Daoy (cell line): ENCODE measurements at places on chromosomes 1 and 21.
A peak's percentile ranks its signal among the peaks of the same experiment; 100 is the strongest.

- DNase-seq, result no peak
Observed at GRCh38 chr1:246544001-246544400, 22.1 kb downstream of the TFB2M start.

DNA sequence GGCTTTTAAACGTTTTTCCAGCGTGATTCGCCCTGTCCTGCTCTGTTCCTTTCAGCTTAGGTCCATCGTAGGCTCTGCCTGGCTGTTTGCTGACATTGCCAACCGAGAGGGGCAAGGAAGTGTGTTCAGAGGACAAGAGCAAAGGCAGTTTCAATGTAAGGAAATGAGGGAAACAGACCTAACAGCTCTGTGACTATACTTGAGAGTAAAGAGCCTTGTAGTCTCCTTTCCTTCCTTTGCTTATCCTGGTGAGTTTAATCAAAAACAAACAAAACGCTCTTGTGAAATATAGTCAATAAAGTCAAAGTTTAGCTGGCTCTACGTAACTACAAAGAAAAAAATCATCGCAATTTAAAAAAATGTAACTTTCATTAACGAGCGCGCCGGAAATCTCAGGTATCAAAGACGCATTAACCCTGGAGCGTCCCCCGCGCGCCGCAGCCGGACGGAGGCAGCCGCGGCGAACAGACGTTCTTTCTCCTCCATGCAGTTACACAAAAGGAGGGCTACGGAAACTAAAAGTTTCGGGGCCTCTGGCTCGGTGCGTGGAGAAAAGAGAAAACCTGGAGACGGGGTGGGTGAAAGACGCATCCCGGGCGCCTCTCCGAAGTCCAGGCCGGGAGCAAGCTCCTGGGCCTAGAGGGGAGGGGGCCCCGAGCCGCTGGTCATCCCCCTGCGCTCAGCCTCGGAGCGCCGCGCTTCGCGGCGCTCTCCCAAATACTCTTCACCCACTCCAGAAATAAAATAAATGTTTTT lies 617 bp upstream of the ADGRL2 start:
- DNase-seq, result peak; percentile 80

DNA sequence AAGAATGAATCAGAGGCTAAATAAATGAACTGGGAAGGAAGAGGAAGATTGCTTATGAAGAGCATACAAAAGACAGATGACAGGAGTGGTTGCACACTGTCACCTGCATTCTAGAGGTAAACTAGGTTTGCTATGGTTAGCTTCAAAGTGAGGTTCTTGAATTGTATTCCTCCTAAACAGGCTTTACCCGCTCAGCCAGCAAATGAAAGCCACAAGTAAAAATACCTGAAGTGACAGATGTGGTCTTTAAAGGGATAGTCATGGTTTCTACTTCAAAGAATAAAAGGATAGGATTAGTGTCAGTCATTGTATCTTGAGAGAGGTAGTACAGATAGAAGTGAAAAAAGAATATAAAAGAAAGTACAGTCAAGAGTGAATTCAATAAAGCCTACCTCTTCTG lies 32.4 kb upstream of the PRDX6 start:
- no peak for DNase-seq

- no peak for DNase-seq
Observed at GRCh38 chr1:68800182-68800581, 303.3 kb upstream of the DEPDC1 start.

GRCh38 chr21:44907225-44907965 lies 13.3 kb downstream of the ITGB2 start:
- no peak for DNase-seq

DNA sequence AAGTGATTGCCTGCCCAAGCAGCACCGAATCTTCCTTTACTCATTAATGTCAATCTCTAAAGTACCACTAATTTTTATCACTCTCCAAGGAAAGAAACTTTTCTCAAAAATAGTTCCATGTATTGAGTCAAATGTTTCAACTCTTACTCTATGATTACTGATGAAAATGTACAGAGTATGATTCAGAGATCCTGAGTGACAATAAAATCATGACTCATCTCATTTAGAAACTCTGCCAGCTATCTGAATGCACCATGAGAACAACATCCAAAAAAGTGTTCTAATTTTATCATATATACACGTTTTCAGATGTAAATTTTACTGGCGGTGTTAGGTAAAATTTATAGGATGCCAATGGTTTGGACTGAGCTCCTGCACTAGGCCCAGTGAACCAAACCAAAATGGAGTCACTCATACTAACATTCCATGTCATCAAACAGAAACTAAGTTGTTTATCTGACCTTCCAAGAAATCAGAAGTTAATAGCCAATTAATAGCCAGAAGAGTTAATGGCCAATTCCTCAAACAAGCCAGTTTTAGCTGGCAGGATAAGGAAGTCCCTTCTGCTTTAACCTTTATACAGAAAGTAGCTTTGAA lies 22.6 kb downstream of the PLPPR5 start:
- DNase-seq, result peak; percentile 12

DNA sequence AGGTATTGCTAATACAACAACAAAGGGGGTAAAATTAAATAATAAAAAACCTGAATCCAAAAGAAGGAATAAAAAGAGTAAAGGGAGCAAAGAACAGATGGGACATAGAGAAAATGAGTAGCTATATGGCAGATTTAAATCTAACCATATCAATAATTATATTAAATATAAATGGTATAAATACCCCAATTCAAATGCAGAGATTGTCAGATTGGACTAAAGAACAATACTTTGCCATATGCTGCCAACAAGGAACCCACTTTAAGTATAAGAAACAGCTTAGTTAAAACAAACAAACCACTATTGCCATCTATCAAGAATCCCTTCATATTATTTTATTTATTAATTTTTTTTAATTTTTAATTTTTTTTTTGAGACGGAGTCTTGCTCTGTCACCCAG lies 86.8 kb downstream of the MT1HL1 start:
- no peak for DNase-seq

- DNase-seq, result no peak
Observed at GRCh38 chr1:106406114-106406513, 650.4 kb upstream of the PRMT6 start.

GRCh38 chr1:183925947-183926346 lies 111.6 kb downstream of the COLGALT2 start:
- no peak for DNase-seq

- DNase-seq, result no peak
Observed at GRCh38 chr1:206798384-206798996, 26.2 kb upstream of the IL10 start.

- no peak for DNase-seq
Observed at GRCh38 chr1:205217418-205217817, 5.9 kb upstream of the DSTYK start.

- no peak for DNase-seq
Observed at GRCh38 chr1:156922986-156923669, 2.7 kb downstream of the LRRC71 start.

DNA sequence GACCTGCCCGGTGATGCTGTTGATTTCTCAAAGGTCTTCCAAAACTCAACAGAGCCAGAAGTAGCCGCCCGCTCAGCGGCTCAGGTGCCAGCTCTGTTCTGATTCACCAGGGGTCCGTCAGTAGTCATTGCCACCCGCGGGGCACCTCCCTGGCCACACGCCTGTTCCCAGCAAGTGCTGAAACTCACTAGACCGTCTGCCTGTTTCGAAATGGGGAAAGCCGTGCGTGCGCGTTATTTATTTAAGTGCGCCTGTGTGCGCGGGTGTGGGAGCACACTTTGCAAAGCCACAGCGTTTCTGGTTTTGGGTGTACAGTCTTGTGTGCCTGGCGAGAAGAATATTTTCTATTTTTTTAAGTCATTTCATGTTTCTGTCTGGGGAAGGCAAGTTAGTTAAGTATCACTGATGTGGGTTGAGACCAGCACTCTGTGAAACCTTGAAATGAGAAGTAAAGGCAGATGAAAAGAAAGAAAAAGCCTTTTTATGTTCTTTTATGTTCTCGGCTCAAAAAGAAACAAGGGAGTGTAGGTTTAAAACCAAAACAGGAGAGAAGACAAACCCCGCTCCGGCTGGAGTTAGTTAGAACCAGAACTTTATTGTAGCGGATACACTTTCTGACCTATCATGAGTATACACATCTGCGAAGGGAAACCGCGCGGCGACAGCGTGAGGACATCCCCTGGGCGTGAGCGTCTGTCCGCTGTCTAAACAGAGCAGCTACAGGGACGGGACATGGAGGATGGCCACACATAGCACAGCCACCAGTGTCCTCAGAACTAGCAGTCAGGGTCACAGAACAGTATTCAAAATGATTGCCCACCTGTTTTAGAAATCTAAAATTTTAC lies 77.1 kb downstream of the PIK3CD start:
- no peak for DNase-seq

DNA sequence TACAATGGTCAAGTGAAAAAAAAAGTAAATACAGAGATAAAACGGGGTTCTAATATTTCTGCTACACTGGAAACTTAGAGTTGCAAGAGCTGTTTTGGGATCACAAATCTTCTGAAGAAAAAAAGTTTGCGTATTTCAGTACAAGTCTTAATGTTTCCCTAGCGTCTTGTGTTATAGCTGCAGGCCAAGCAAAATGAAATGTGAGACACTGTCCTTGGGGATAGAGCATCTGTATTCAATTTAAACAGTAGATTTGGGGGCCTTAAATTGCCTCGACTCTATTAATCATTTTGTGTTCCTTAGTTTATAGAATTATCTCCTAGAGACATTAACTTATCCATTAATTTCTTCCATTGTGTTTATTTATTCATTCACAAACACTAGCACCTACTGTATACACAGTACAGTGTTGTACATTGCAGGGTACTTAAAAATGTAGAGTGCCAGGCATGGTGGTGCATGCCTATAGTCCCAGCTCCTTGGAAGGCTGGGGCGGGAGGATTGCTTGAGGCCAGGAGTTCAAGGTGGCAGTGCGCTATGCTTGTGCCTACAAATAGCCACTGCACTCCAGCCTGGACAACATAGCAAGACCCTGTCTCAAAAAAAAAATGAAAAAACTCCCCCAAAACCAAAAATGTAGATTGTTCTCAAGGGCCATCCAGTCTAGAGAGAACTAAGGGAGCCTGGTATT lies 7.9 kb downstream of the DISC1 start:
- no peak for DNase-seq

GRCh38 chr1:236922190-236922589 lies 82.1 kb downstream of the MT1HL1 start:
- no peak for DNase-seq

GRCh38 chr1:59560807-59561450 lies 253.8 kb upstream of the HOOK1 start:
- DNase-seq, result peak; percentile 17

- DNase-seq, result no peak
Observed at GRCh38 chr21:35491114-35491513, 442.0 kb upstream of the RUNX1 start.

DNA sequence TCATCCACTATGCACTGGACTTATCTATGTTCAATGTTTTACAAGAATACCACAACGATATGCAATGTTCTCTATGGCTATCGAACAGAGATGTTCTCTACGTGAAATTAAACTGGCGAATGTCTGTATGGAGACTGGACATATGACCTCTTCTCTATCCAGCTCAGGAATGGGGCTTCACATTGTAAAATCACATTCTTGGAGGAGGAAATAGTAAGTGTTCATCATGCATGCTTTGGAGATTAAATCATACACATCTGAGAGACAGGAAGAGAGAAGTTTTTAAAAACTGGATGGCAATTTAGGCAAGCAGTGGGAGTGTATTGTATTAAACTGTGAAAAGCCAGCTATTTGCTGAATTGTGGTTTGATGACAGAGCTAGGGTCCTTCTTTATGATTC lies 47.9 kb upstream of the RGL1 start:
- peak; percentile 57 for DNase-seq
